ENCODE measurements at places on chromosomes 7 and 10.

DNA sequence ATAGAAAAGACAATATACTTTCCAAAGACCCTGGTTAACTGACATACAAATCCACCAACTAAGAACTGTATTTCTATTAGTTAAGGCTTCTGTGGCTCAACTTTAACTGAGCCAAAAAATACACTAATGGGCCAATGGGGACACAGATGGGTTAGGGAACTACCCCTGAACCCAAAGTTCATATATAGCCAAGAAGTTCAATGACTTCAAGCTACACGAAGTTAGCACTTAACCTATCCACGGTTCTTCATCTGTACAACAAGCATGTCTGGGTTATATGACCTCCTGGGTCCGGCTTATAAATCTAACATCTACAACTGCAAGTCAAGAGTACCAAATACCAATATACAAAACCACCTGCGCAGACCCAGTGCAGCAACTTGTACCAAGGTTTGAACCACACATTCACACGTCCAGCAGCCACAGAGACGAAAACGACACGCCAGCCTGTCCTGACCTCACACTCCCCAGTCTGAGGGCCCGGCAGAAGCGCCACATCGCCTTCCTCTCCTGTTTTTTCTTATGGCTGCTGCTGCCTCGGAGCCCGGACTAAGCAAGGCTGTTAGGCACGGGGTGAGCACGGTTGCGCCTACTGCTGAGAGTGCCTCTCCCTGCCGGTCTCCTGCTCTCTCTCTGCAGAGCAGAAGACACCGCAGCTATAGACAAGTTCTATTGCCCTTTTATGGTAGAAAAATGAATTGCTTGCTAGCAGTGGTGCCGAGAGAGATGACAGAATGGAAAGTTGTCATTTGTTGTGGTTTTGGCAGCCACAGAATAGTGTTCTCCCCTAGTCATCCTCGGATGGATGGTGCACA, 86.3 kb downstream of the RNF216 start:
- H3K36me3 ChIP-seq, result no peaks in the 10 kb centered on the region
- peak; percentile 61 for DNase-seq
- peaks cover 82% of the 10 kb centered on the region for H3K4me1 ChIP-seq
- peak overlapping the region; percentile 54 for H3K4me3 ChIP-seq

DNA sequence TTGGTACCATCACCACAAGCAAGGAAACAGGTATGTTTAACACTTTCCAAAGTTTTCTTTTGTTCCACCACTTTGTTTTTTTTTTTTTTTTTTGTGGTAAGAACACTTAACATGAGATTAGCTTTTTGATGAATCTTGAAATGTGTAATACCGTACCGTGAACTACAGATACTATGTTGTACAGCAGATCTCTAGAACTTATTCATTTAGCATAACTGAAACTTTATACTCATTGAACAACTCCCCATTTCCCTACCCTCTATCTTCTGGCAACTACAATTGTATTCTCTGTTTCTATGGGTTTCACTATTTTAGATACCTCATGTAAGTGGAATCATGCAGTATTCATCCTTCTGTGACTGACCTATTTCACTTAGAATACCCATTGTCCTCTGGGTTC, 162.7 kb upstream of the ITGB1 start:
- no peaks in the 10 kb centered on the region for H3K36me3 ChIP-seq
- H3K27ac ChIP-seq, result peak overlapping the region; percentile 52
- no peak overlapping the region for H3K4me3 ChIP-seq
- no peak for DNase-seq

- no peaks in the 10 kb centered on the region for H3K36me3 ChIP-seq
- H3K27ac ChIP-seq, result no peak overlapping the region
- H3K4me1 ChIP-seq, result no peaks in the 10 kb centered on the region
- H3K4me3 ChIP-seq, result no peak overlapping the region
Measured at GRCh38 chr10:96416643-96417042, 57.8 kb upstream of the OPALIN start.

- H3K4me1 ChIP-seq, result peaks cover 5% of the 10 kb centered on the region
- no peak overlapping the region for H3K27ac ChIP-seq
- no peak overlapping the region for H3K4me3 ChIP-seq
Measured at GRCh38 chr7:100486753-100487446, 3.2 kb downstream of the NYAP1 start.

- no peak overlapping the region for H3K4me3 ChIP-seq
- no peaks in the 10 kb centered on the region for H3K36me3 ChIP-seq
- no peaks in the 10 kb centered on the region for H3K4me1 ChIP-seq
- no peak overlapping the region for H3K27ac ChIP-seq
- no peaks in the 10 kb centered on the region for H3K27me3 ChIP-seq
- DNase-seq, result no peak
Measured at GRCh38 chr7:11591055-11591633, 240.9 kb downstream of the THSD7A start.

- no peak overlapping the region for H3K27ac ChIP-seq
- H3K36me3 ChIP-seq, result no peaks in the 10 kb centered on the region
- no peaks in the 10 kb centered on the region for H3K27me3 ChIP-seq
- peaks cover 5% of the 10 kb centered on the region for H3K4me1 ChIP-seq
Measured at GRCh38 chr10:116146372-116147140, 126.5 kb downstream of the GFRA1 start.

DNA sequence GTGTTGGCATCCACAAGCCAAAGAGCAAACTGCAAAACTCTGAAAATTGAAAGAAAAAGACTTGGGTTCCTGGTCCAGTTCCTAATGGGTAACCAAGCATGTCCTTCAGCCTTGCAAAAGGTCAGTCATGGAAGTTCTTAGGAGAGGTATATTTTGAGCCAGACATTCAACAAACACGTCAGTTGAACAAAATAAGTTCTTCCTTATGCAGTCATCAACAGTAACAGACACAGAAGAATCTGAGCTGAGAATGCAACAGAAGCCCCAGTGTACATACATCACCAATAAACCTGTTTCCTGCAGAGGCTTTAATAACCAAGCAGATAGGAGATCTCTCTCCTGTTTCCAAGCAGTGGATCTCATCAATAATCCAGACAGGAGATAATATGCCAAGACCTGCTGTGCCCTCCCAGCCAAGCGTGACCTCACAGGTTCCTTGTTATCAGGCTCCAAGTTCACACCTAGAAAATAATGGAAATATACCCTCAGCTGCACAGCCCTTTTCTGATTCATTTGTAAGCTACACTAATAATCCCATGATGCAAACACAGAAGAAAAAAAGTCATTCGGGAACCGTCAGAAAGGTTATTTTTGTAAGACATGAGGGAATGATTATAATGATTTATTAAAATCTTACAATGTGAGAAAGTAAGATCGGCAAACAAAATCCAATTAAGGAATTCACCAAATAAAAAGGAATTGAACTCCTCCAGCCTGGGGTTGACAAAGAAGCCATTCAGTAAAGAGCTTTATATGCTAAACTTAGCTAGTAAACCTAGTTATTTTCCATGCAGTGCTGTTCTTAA, 90.7 kb downstream of the DGKI start:
- no peak for DNase-seq
- no peaks in the 10 kb centered on the region for H3K4me1 ChIP-seq
- H3K27me3 ChIP-seq, result no peaks in the 10 kb centered on the region
- no peaks in the 10 kb centered on the region for H3K36me3 ChIP-seq

DNA sequence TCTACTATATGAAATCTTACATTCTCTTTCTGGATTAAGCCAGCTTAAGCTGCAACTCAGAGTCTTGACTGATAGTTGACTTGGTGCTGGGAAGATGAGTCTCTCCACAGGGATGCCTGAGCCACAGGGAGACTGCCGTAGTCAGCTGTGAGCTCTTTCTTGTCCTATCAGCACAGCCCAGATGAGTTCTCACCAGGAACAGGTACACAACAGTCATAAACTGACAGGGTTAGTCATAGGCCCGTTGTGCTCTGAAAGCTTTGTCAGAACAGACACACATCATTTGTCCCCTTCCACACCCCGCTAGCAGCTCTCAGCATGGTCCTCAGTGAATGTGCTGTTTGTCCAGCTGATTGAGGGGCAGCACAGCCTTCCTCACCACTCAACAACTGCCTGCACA, 221.6 kb downstream of the RPS24 start:
- peaks cover 4% of the 10 kb centered on the region for H3K4me1 ChIP-seq
- no peak overlapping the region for H3K27ac ChIP-seq
- no peaks in the 10 kb centered on the region for H3K36me3 ChIP-seq
- no peak overlapping the region for H3K4me3 ChIP-seq

GRCh38 chr7:11786186-11786585, 45.8 kb downstream of the THSD7A start:
- no peak for DNase-seq
- H3K36me3 ChIP-seq, result no peaks in the 10 kb centered on the region
- H3K4me1 ChIP-seq, result no peaks in the 10 kb centered on the region
- H3K4me3 ChIP-seq, result no peak overlapping the region
- H3K27me3 ChIP-seq, result no peaks in the 10 kb centered on the region

DNA sequence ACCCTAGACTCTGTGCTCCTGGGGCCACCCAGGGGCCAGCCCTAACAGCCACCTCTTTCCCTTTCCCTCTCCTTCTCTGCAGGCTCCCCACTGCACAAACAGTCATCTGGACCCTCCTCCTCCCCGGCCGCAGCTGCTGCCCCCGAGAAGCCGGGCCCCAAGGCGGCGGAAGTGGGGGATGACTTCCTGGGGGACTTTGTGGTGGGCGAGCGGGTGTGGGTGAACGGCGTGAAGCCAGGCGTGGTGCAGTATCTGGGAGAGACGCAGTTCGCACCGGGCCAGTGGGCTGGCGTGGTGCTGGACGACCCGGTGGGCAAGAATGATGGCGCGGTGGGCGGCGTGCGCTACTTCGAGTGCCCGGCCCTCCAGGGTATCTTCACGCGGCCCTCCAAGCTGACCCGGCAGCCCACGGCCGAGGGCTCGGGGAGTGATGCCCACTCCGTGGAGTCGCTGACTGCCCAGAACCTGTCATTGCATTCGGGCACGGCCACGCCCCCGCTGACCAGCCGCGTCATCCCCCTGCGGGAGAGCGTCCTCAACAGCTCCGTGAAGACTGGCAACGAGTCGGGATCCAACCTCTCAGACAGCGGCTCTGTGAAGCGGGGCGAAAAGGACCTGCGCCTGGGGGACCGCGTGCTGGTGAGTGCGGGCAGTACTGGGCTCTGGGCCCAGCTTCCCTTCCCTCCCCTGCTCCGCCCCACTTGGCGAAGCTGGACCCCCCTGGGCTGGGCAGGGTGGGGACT, 49.3 kb downstream of the CLIP2 start:
- no peak overlapping the region for H3K27ac ChIP-seq
- H3K4me3 ChIP-seq, result no peak overlapping the region
- no peak for DNase-seq
- H3K4me1 ChIP-seq, result peaks cover 4% of the 10 kb centered on the region
